ENCODE measurements at places on chromosomes 11 and 22.

DNA sequence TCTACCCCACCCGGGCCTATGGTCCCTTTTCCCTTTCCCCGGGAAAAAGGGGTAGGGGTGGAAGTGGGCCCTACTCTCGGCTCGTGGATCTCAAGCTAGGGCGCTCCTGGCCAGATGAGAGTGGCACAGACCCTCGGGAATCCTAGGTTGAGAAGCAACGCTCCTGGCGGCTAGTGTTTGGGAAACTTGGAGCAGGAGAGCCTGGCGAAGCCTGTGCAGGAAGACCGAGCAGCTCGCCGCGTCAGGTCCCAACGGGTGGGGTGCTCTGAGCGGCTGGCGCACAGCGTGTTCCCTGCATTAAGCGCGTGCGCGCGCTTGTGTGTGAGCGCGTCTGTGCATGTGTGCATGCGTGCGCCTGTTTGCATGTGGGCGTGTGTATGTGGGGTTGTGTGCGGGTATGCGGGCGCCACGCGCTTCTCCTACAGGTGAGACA is 7.1 kb upstream of the FLI1 start:
- DNase-seq = no peak

GRCh38 chr22:50455201-50455600 is 19.6 kb downstream of the SBF1 start:
- DNase-seq = no peak

- no peak for DNase-seq
Measured at GRCh38 chr11:45091563-45092403, 54.7 kb upstream of the PRDM11 start.

DNA sequence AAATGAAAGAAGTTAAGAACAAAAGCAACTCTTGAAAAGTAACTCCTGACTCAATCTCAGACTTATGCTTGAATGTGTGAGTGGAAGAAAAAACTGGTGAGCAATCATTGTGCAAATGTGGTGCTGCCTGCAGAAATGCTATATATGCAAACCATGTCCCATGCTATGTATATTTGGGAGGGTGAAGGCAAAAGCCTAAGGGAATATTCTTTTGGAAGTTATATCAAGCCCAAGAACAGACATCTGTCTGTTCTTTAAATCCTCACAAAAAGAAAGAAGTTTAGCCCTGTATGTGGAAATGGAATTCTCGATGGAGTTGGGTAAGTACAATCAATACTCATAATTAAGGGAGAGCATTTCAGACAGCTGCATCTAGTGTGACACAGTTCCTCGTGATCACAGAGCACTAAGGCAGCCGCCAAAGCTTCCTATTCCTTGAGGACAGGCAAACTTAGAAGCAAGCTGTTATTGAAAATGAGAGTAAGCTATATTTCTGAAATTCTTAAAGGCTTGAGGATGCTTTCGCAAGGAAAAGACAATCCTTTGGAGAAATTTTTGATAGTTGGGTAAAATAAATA is 406.5 kb upstream of the CHORDC1 start:
- no peak for DNase-seq

GRCh38 chr11:104853276-104853675 is 45.0 kb downstream of the CASP12 start:
- DNase-seq = no peak

DNA sequence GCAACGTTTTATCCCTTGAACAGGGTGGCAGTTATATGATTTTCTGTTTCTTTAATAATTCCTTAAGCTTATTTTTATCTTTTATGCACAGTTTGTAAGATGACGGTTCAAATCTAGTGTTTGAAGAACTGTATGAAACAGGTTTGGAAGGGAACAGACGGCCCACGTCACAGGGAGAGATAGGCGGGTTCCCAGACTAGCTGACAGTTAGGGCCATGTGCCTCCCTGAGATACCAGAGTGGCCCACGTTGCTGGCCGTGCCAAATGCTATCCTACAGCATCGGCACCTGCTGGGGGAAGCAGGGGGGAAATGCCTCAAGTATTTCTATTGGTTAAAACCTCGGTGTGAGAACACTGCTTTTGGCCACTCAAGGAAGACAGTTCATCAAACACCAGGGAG is 50.2 kb upstream of the BID start:
- DNase-seq = no peak

All from activated CD4-positive, alpha-beta T cell treated with anti-CD3 and anti-CD28 coated beads for 24 hours (primary cell).